Stimulated activated CD8-positive, alpha-beta memory T cell treated with anti-CD3 and anti-CD28 coated beads, Interleukin-15, amount 100 ng/mL, for 48 hours (primary cell): ENCODE measurements at places on chromosomes 4 and X.

DNA sequence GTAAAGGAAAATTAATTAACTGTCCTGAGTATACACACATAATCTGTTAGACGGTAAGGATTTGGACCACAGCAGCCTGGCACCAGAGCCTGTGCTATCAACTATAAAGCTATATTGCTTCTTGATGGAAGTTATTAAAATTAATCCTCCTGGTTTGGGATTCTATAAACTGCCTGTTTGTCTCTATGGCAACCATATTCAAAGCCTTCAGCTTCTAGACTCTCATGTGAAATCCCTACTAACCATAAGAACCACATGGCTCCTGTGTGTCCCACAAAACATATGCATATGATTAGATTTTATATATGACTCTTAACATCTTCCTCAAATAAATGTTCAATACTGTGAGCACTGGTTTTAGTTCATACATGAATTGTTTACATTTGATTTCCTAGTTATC lies 380.8 kb downstream of the ANKRD50 start:
- no peak for DNase-seq

GRCh38 chr4:171239196-171239595 lies 574.0 kb upstream of the GALNTL6 start:
- no peak for DNase-seq

DNA sequence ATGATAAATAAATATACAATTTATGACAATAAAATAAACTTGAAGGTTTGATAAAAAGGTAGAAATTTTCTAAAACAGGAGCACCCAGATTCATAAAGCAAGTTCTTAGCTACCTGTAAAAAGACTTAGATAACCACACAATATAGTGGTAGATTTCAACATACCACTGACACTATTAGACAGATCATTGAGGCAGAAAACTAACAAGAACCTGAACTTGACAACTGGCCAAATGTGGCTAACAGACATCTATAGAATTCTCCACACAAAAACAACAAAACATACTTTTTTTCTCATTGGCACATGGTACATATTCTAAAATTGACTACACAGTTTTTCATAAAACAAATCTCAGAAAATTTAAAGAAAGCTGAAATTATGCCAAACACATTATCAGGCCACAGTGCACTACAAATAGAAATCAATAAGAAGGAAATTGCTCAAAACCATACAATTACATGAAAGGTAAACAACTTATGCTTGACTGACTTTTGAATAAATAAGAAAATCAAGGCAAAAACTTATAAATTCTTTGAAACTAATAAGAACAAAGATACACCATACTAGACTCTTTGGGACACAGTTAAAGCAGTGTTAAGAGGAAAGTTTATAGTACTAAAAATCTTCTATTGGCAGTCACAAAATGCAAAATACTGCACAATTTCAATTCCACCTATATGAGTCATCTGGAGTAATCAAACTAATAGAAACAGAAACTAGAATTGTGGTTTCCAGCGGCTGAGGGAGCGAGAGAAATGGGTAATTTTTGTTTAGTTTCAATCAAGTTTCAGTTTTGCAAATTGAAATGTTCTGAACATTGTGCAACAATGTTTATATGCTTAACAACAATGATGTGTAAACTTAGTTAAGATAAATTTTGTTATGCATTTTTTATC lies 925.6 kb downstream of the SH3BGRL start:
- no peak for DNase-seq

DNA sequence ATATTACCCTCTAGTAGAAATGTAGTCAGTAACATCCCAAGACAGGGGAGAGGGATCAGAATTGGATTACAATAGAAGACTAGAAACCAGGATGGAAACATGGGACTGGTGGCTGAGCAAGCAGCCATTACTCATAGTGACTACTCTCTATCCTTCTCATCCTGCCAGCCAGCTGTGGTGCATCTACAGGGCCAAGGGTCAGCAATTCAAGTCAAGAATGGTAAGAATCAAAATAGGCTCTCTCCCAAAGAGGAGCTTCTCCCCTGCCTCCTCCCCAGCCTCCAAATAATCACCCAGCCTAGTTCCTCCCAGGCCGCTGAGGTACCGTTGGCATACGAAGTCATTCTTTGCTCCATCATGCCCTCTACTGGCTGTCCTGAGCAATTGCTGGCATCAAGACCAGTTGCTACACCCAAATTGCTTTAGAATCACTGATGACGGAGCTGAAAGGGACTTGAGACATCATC lies 19.4 kb downstream of the AWAT2 start:
- DNase-seq = no peak

- DNase-seq = no peak
Observed at GRCh38 chr4:153555730-153556434, 89.7 kb downstream of the TMEM131L start.

DNA sequence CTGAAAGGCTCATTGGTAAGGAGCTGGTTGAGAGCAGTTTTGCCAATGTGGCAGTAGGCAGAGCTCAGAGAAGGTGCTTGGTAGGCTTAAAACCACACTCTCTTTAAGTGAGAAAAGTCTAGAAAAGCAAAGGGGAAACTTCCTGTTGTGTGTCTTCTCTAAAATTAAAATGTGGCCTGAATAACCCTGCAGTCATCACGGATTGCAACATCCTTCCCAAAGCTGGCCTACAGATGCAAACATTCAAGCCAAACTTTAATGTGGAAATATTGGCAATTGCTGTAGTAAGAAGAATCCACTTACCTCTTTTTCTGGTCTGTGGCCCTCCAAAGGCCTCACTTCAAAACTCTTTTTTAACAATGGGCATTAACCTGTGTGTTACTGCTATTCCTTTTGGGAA lies 348.5 kb downstream of the OPHN1 start:
- no peak for DNase-seq
